EL (cell line): ENCODE measurements at places on chromosomes 16 and 17.

DNA sequence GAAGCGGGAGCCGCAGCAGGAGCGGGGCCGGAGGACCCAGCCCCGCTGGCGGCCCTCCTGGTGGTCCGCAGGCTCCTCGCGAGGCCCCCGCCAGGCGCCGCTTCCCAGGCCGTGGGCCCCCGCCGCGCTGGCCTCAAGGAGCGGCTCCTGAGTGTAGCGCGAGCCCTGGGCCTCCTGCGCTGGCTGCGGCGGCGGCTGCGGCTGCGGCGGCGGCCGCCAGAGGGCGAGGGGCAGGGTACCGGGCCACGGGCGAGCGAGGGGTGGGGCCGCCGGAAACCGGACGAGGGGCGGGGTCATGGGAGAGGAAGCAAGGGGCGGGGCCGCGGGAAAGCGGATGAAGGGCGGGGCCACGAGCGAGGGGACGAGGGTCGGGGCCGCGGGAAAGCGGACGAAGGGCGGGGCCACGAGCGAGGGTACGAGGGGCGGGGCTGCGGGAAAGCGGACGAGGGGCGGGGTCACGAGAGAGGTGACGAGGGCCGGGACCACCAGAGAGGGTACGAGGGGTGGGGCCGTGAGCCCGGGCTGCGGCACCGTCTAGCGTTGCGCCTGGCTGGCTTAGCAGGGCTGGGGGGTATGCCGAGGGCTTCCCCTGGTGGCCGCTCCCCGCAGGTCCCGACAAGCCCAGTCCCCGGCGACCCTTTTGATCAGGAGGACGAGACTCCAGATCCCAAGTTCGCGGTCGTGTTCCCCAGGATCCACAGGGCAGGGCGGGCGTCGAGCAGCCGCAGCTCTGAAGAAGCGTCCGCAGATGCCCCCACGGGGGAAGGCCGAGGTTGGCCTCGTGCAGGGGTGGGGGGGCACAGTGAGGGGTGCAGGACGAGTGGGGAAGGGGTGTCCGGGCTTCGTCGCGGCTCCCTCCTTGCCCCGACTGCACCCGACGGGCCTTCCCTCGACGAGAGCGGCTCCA, 1.7 kb downstream of the MYO15B start:
- peak; percentile 87 for DNase-seq

- no peak for DNase-seq
These were observed 302.2 kb downstream of the C16orf95 start for GRCh38 chr16:87015021-87015420.

GRCh38 chr16:49832177-49832576, 23.7 kb downstream of the ZNF423 start:
- DNase-seq = no peak

DNA sequence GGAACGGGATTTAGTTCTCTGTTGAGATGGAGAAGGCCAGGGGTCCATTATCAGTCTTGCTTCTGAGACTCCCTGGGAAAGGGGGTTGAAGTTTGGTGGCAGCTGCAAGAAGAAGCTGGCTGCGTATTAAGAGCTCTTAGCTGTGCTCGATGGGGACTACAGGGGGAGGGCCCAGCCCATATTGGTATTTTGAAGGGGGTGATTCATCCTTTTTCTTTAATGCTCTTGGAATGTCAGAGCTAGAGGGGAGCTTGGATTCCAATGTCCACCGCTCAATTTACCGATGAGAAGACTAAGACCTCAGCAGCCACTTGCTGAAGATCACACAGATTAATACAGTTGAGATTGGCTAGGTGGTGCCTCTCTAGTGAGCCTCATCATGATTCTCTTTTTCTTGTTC, 5.0 kb downstream of the NOG start:
- DNase-seq = peak; percentile 92

DNA sequence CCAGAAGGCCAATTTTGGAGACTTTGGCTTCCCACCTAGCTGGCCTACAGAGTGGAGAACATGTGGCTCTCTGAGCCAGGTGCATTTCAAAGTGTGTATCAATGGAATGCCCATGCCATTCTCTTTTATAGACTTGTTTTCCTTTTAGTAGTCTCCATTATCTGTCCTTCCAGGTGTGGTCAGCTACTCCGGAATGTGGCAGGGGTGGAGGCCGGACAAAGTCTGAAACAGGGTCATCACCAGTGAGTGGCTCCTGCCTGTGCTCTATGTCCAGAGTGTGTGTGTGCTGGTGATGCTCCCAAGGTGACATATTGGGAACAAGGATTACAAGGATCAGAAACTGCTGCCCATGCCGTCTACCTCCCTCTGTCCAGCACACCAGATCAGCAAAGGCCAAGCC, 3.8 kb upstream of the TMEM220 start:
- DNase-seq = no peak

DNA sequence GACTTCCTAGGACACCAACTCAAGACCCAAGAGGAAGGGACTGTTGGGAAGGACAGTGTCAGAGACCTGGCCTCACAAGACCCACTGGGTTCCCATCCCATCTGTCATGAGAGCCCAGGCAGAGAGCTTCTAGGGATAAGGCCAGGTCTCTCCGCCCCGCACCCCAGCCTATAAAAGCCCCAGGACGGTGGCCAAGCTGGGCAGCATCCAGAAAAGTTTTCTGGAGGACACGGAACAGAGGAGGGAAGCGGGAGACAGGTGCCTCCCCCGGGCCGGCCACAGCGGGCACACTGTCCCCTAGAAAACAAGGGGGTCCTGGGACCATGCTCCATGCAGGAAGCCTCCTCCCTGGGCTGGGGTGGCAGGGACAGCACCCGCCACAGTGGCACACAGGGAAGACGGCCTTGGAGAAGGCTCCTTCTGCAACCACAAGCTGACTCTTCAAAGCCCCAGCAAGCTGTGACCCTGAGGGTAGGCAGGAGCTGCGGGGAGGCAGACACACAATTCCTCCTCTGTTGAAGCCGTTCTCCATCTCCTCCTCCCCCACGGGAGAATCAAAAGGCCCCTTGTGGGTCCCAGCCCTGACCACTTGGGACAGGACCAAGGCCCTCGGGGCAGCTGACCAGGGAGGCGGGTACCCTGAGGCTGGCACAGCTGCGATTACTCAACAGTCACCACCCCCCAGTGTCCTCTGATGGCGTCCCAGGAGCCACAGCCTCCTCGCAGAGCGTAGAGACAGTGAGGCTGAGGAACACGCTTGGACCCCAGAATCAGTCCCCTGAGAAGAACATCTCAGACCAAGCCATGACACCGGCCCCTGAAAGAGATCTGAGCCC, 26.1 kb downstream of the TRPV3 start:
- DNase-seq = no peak

DNA sequence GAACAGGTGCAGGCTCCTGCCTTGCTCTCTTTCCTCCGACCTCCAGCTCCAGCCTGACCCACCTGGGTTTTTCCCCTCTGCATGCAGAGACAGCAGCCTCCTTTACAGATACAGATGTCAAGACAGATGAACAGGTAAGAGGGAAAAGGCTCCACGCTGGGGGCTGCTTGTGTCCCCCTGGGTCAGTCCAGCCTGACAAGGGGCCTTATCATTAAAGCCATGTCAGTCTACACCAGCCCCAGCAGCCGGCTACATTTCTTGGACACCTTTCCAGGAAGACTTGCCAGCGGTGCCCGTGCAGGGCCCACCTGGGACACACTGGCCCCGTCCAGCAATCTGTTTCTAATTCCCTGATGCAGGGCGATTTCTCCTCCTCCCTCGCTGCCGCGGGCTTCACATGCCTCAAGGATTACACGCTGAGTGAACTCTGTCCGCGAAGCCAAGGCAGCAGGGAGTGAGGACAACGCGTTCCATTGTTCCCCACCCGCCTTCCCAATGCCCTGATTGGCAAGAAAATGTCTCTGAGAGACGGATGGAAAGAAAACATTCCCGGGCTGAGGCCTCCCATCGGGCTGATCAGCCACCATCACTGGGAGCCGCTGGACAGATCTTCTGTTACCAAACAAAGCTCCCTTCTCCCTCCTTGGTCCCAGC, 184.7 kb downstream of the C16orf95 start:
- DNase-seq = peak; percentile 75

DNA sequence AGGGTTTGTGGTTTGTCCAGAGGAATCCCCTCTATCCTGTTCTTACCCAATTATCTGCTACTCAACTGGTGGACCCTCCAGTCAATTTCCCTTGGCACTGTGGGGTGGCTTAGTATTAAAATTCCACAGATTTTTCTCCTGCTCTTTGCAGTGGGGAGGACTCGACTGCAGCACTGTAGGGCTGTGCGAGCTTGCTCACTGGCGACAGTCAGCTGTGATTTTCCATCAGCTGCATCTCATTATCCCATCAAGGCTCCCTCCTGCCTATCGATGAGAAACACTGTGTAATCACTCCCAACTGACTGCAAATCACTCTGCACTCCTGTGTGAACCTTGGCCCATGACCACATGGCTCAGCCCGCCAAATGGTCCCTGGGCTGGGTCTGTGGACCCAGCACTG, 90.5 kb upstream of the MAF start:
- no peak for DNase-seq

DNA sequence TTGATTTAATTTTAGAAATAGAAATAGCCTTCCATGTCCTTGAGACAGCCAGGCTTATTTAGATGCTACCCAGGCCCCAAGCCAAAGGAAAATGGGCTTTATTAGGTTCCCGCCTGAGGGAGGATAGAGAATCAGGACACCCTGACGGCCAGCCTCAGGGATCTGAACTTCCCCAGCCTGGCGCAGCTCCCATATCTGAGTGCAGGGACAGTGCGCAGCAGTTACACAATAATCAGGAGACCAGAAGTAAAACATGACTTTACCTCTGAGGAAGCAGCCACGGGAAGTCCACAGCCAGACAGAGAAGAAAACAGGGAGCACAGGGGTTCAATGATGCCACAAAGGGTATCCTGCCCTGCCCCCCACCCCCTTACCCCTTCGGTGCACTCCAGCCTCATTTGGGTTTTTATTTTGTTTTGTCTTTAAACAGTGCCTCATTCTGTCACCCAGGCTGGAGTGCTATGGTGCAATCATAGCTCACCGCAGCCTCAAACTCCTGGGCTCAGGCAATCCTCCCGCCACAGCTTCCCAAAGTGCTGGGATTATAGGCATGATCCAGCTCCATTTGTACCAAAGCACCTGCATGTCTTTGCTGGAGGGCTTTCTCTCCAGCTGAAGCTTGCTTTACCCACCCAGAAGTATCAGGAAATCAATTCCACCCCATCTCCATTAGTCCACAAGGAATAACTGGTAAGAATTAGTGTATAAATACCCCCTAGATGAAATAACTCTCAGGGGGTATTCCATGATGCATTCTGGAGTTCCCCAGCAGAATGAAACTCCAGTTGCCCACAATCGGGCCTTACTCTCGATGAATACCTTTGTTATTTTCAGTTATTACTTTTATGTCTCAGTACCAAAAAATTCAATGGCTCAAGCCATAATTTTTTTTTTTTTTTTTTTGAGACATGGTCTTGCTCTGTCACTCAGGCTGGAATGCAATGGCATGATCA, 21.9 kb downstream of the ORC6 start:
- DNase-seq = no peak

GRCh38 chr16:1787322-1788094, 4.7 kb downstream of the NUBP2 start:
- DNase-seq = no peak

GRCh38 chr16:67886387-67886786, 1.7 kb downstream of the NRN1L start:
- DNase-seq = no peak

DNA sequence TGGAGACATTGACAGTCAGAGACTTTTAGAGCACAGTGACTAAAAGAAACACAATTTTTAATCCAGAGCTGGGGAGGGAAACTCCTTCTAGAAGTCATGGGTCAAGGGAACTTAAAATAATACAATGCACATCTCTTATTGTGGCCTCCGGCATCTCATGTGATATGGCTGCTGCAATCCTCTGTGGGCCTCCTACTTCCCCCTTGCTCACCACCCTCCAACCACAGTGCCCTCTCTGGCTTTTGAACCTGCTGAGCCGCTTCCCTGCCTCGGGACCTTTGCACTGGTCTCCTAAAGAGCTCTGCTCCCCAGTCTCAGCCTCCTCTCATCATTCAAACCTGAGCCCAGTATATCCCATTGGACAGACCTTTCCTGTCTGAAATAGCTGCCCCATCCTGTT, 47.6 kb downstream of the HS3ST2 start:
- DNase-seq = no peak

DNA sequence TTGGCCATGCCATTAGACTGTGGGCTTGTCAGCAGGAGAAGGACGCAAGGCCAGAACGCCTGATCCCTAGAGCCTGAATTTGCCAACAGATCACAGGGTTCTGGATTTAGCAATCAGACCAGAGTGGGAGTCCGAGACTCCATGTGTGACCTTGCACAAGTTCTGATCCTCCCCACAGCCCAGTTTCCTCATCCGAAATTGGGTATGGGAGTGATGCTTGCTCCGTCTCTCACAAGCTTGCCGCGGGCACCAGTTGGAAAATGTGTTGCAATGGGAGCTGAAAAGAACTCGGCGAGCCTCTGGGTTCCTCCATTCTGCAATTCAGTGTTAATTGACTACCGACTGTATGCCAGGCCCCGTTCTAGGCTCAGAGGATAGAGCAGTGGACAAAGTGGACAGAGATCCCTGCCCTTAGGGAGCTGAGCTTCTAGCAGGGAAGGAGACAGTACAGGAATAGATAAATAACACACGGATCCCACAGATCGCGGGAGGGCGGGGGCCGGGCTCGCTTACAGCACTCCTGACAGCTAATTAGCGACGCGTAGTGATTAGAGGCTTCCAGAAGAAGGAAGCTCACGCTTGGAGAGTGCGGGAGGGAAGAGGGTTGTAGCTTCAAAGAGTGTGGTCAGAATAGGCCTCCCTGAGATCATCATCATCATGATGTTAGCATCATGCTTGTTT, 150.4 kb upstream of the CIBAR2 start:
- DNase-seq = no peak

DNA sequence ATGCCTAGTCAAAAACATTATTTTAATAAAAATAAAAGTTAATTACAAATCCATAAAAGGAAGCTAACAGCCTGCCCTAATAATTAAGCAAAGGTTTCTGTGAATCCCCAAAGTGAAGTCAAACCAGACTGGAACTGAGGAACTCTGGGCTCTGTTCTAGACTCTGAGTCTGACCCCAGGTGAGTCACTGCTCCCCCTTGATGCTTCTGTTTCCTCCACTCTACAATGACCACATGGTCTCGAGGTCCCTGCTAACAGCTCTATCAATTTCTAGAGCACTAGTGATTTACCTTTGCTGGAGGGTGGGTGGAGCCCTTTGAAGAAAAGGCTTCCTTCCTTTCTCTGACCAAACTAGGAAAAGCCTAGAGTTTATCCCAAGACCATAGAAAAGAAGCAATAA, 32.4 kb downstream of the XPO6 start:
- peak; percentile 32 for DNase-seq

- no peak for DNase-seq
These were observed 246.9 kb upstream of the GSE1 start for GRCh38 chr16:85366031-85366763.
